ENCODE measurements at places on chromosomes 1 and 21.

- no peak for DNase-seq
Observed at GRCh38 chr1:77350012-77350770, 68.4 kb downstream of the AK5 start.

- DNase-seq: no peak
Observed at GRCh38 chr1:25917996-25918395, 11.8 kb upstream of the STMN1 start.

GRCh38 chr1:17777330-17777729 is 22.2 kb downstream of the ACTL8 start:
- no peak for DNase-seq

- no peak for DNase-seq
Observed at GRCh38 chr1:211781260-211781659, 49.3 kb downstream of the LPGAT1 start.

- DNase-seq: no peak
Observed at GRCh38 chr1:58412071-58412580, 134.4 kb downstream of the OMA1 start.

DNA sequence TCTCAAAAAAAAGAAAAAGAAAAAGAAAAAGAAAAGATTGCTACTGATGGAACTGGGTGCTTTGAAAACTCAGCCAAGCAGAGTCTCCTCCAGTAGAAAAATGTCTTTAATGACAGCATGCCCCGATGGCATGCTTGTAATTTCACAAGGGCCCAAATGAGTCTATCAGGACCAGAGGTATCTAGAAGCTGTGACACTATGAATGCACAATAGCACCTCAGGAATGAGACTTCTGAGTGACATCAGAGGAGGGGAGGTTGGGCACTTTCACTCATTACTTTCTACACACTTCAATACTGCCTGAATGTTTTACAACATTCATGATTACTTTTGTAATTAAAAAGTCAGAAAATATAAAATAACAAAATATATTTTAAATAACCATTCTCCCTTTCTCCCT is 15.1 kb upstream of the CD58 start:
- DNase-seq: no peak

GRCh38 chr1:3529099-3529729 is 74.7 kb downstream of the ARHGEF16 start:
- DNase-seq: no peak

DNA sequence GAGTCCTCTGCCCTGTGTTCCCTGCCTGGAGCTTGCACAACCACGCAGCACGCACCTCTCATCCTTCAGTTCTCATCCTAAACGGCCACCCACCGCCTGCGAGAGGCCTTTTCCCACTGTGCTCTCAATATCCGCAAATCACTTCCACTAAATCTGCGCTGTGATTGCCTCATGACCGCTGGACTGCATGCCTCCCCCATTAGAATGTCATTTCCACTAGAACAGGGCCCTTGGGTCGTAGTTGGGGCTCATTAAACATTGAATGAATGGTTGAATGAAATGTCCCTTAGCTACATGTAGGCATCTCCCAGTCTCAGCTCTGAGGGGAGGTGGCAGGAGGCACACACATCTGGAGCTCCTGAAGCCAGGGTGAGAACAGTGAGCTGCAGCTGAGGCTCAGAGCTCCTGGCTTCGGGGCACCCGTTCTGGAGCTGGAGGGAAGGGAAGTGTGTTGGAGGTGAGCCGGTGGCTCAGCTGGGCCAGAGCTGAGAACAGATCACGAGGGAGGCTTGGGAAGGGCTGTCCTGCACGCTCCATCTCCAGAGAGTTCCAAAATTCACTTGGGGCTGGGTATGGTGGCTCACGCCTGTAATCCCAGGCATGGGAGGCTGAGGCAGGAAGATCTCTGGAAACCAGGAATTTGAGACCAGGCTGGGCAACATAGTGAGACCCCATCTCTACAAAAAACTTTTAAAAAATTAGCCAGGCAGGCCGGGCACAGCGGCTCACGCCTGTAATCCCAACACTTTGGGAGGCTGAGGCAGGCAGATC is 30.4 kb downstream of the TMEM201 start:
- DNase-seq: no peak

GRCh38 chr1:212678456-212679410 is 20.9 kb downstream of the BATF3 start:
- no peak for DNase-seq

GRCh38 chr1:175808573-175808972 is 65.2 kb upstream of the TNR start:
- DNase-seq: no peak

DNA sequence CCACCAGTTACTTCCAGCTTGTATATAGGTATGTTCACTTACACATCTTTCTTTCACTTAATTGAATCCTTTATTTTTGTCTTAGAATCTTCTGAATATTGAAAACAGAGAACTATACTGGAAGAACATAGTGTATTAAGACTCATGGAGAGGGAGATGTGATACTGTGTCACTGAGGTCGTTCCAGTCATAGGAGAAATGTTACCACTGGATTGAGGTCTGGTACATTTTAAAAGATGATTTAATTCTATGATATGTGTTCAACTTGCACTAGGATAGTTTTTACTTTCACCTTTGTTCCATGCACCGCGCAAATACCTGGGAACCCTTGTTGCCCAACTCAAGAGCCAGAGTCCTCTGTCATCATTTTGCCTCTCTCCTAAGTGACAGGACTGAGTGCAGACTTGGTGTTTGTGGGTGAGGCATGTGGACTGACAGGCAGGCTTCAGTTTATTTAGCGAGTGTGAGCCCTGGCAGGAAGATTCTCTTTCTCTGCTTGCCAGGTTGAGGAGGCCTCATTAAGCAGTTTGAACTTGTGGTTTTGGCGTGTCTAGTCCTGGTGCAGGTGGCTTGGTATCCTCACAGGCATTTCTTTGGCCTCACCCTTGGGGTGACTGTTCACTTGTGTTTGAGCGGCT is 63.7 kb downstream of the DYRK1A start:
- DNase-seq: no peak

GRCh38 chr1:54121482-54122134 is 31.2 kb downstream of the CDCP2 start:
- peak; percentile 25 for DNase-seq

- no peak for DNase-seq
Observed at GRCh38 chr1:38088366-38088765, 41.8 kb upstream of the POU3F1 start.

- no peak for DNase-seq
Observed at GRCh38 chr1:43468414-43468813, 14.7 kb upstream of the HYI start.

DNA sequence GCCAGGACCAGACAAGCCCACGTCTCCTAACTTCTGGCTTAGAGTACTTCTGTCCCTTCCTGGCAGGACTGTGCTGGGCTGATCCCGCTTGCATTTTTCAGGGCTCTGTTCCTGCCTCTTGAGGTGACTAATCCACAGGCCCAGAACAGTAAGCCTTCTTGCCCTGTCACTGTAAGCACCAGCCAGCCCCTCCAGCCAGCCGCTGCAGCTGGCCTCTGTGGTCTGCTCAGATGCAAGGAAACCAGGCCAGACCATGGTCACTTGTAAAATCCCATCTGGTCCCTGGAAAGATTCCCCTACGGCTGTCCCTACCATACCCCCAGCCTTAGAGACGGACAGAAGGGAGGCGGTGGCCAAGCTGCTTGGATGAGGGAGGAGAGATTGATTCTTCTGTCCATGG is 74.2 kb downstream of the KIRREL1 start:
- DNase-seq: no peak

GRCh38 chr1:33007190-33008050 is 29.3 kb downstream of the AK2 start:
- no peak for DNase-seq

GRCh38 chr1:244010703-244011123 is 40.4 kb upstream of the ZBTB18 start:
- DNase-seq: no peak

GRCh38 chr1:39086865-39087409 is 60.8 kb downstream of the NDUFS5 start:
- no peak for DNase-seq

DNA sequence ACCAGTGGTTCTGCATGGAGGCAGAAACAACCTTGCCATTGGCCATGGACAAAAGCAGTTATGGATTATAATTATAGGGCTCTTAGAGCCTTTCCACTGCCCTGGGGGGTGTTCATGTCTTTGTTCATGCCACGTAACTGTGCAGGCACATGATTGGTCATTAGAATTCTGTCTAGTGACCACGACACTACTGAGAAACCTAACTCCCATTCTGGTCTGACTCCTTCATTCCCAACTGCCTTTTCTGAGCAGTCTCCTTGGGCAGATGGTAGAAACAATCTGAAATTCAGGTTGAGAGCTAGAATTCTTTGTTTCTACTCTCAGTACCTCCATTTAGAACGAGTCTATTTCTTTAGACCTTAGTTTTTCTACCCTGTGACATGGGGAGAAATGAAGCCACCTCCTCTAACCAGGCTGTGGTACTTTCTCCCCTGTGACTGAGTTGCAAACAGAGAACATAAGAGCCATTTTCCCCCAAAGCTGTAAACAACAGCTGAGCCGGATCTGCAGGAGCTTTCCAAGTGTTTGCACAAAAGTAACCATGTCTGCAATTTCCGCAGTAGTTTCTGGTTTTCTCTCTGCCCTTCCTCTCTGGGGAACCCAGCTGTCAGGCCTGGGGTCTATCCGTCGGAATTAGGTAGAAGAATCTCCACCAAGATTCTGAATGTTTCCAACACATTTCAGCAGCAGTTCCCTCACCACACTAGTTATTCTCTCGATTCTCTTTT is 37.7 kb upstream of the IPO9 start:
- DNase-seq: no peak

DNA sequence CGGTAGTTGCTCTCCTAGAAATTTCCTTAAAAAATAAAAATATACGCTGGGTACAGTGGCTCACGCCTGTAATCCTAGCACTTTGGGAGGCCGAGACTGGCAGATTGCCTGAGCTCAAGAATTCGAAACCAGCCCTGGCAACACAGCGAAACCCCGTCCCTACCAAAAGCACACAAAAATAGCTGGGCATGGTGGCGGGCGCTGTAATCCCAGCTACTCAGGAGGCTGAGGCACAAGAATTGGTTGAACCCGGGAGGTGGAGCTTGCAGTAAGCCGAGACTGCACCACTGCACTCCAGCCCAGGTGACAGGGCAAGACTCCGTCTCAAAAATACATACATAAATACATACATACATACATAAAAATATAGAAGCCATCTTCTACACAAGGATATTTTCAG is 262.8 kb downstream of the AKT3 start:
- no peak for DNase-seq

GRCh38 chr1:235503403-235504121 is 690 bp downstream of the B3GALNT2 start:
- DNase-seq: no peak

DNA sequence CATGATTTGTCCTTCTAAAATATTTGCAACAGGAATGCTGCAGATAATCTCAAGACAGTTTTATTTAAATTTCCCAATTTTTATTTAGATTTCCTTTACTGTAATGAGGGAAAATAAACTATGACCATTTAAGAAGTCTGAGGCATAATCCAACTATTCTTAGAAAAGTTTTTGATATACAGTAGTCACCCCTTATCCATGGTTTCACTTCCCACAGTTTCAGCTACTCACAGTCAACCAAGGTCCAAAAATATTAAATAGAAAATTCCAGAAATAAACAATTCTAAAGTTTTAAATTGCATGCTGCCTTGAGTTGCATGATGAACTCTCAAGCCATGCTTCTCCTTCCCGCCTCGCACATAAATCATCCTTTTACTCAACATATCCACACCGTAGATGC is 33.3 kb downstream of the TOR3A start:
- DNase-seq: no peak

GRCh38 chr1:95119273-95119672 is 2.1 kb downstream of the TLCD4 start:
- DNase-seq: no peak

DNA sequence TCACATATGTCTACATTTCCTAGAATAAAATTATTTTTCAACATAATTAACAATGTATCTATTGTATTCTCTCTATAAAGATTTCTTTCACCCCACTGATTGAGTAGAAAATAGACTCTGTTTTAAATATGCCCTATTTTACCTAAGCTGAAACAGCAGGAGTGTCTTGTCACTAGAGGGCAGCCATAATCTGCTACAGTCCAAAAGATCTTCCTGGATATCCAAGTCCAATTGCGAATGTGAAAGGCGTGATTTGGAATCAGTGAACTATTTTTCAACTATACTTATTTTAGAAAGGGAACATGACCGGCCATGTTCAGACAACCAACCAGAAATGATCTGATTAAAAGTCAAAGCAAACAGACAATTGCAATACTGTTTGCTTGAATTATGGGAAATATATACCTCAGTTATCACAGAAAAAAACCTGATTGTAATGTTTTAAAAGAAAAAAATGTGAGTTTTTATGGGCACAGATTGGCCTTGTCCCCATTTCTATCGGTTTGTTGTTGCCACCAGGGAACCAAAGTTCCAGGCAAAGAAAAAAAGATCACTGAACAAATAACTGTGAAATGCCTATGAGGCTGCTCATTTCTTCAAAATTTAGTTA is 1211.0 kb upstream of the ADGRL4 start:
- DNase-seq: no peak

DNA sequence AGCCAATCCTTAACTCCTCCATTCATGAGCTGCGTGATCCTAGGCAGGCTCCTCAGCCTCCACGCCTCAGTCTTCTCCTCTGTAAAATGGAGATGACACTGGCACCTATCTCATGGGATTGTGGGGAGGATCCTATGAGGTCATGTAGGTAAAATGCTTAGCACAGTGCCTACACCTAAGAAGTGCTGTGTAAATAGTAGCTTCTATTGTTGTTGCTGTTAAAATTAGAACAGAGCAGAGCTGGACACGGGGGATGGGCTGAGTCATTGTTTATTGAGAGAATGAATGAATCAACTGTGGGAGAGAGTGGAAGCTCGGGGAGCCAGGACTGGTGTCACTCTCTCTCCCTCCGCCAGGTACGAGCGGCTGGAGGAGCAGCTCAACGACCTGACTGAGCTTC is 43.0 kb downstream of the TMCC2 start:
- no peak for DNase-seq

DNA sequence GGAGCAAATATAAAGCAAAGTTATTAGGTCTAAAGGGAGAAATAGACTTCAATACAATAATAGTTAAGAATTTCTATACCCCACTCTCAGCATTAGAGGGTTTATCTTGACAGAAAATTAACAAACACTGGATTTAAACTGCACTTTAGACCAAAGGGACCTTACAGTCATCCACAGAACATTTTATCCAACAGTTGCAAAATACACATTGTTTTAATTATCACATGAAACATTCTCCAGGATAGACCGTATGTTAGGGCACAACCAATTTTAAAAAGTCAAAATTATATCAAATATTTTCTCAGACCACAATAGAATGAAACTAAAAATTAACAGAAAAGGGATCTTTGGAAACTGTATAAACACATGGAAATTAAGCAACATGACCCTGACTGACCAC is 384.5 kb upstream of the C1orf87 start:
- DNase-seq: no peak

DNA sequence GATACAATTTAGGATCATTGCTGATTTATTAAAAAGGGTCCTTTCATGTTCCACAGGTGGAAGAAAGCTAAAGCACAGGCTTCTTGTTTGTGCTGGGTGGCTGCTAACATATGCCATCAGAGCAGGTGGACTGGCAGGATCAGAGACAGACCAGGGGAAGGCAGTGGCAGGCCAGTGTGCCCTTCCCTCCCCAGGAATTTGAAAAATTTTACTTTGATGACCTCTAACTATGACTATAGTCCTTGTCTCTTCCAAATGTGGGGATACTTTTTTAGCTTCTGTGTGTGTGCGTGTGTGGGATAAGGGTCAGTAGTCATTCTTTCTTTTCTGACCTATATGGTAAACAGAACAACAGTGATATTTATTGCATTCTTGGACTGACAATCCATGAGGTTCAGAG is 49.9 kb downstream of the LHX9 start:
- no peak for DNase-seq

- no peak for DNase-seq
Observed at GRCh38 chr1:195637539-195637938, 970.7 kb downstream of the KCNT2 start.
